ENCODE measurements at places on chromosomes 5 and 9. TPM values are rescaled to one million over a fixed set of nuclear protein-coding genes. Genes with fewer than 3 reads are reported as not detected.

Gene C7
- total RNA-seq: 1.4 TPM

Gene ABLIM3
- 47.0 TPM for total RNA-seq

Gene NOL8
- total RNA-seq: 7.2 TPM

Gene PSAT1
- total RNA-seq: 161 TPM

Gene HMCN2
- total RNA-seq: not detected

Gene BAAT
- not detected for total RNA-seq

Gene SEC61B
- total RNA-seq: 198 TPM

Gene FOXD4L6
- not detected for total RNA-seq

Gene LTC4S
- 0.89 TPM for total RNA-seq
